ENCODE measurements at places on chromosomes 13 and 19.

DNA sequence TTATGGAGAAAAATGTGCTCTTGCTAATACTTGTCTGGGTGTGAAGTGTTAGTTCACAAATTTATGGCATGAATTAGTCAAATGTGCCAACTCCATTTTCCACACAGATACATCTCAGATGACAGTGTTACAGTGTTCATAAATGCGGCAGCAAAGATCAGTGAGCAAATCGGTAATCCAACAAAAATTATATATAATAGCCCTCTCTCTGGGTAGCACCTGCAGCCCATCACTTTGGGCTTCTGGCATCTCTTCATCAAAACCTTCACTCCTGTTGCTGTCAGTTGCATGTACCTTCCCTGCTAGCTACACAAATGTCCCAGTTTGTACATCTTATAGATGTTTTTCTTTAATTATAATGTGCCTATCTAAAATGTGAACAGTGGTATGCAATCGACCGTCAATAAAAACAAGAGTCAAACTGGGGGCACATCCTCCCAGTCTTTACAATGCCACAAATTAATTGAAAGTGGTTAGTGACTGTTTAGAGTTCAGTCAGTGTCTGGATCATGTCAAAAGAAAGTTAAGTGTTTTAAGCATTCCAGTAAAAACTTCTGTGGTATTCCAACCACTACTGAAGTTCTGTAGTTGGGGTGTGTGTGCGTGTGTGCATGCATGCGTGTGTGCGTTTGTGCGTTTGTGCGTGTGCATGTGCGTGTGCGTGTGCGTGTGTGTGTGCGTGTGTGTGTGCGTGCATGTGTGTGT, 448.9 kb downstream of the DCT start:
- DNase-seq = peak; percentile 19

DNA sequence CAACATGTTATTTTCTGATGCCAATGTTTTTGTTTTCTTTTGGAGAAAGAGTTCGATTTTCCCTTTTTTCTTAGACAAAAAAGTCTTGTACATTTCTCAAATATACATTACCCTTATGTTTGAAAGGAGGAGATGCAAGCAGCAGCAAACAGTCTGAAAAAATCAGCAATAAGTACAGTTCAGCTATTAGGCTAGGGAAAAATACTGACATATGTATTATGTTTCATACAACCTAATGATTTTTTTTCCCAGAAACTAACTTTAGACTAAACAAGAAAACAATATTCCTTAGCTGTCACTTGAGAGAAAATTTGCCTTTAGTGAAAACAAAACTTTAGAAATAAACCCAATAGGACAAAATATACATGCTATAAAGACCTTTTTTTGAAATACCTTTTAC, 1223.5 kb downstream of the SLITRK1 start:
- no peak for DNase-seq

DNA sequence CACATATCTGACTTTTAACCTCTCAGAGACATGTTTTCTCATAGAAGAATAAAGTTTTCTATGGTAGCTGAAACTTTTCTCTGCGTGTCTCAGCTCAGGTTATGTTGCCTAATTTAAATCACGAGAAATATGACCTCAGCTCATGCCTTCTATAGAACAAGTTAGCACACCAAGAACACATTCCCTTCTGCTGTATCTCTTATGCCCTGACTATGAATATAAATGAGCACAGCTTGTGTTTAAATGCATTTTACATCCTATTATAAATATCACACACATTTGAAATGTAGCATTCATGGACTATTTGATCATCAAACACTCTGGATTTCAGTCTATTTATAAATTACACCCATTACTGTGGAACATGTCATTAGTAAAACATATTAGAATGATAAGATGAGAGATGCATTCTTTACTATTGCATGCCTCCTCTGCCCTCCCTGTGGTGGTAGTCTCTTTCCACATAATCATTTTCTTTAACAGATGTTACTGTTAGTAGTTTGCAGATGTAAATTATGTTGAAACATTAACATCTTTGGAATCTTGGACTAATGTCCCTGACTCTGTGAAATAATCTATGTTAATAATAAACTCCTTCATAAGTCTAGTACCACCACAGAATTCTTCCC, 2044.9 kb upstream of the PCDH20 start:
- no peak for DNase-seq

DNA sequence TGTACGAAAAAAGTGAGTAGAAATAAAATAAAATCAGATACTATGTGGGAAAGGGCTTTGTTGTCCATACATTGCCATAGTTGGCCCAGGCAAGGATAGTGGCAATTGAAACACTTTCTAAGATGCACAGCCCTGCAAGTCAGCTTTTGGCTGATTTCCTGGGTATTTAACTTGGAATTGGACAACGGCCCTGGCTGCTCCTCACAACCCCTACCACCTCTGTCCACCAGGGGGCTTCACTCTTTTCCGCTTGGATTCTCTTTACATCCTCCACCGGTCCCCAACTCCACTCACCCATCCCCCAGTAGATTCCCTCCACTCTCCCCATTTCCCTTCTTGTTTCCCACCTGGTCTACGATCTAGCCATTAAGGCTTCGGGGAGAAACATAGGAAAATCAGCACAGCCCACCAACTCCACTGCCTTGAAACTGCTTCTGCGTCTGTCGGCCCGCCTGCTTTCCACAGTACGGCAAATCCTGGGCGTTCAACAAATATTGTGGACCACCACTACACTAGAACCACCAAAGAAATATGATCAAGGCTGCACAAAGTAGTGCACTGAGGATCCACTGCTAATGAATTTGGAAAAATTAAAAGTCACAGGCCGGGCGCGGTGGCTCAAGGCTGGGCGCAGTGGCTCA, 48.6 kb upstream of the GTF3A start:
- peak; percentile 82 for DNase-seq

- no peak for DNase-seq
Measured at GRCh38 chr13:101841698-101842097, 389.2 kb downstream of the ITGBL1 start.

- no peak for DNase-seq
Measured at GRCh38 chr19:2127758-2128157, 23.6 kb downstream of the AP3D1 start.

- DNase-seq = no peak
Measured at GRCh38 chr13:94431987-94432386, 47.5 kb downstream of the DCT start.

GRCh38 chr13:49645451-49645850, 17.1 kb downstream of the ARL11 start:
- DNase-seq = no peak

- no peak for DNase-seq
Measured at GRCh38 chr13:103297083-103297482, 230.9 kb upstream of the SLC10A2 start.

DNA sequence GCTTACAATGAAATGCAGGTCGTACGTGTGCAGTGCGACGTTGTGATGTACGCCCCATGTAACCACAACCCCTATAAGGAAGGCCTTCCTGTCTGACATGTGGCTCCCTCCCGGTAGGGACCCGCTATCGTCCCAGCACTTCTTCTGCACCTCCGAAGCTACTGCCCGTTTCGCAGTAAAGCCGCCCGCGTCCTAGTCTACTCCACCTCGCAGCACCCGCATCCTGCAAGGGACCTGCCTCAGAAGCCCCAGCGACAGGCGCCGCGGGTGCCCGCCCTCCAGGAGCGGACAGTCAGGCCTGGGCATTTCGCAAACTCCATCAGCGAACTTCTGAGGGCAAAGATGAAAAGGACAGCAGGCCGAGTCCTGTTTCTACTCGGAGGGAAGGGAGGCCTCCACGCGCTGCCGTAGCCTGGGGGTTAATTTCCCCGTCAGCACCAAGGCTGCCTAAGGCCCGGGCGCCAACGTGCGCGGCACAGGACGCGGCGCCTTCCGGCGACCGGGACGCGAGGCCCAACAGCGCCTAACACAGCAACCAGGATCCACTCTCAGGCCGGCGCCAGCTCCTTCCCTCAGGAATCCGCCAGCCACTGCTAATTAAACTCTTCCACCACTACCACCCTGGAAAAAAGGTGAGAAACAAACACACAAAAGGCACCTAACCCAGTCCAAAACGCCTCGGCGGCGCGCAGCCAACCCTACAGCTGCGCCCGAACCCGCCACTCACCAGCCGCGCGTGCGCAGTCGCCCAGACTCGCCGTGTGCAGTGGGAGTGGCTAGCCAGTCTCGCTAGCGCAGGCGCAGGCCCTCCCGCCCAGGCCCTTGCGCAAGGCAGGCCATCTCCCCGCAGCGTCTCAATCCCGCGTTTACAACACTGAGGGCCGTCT, at the start of gene EEF1AKMT1:
TSS of gene EEF1AKMT1 (minus strand) at position 768 of the 887 bp plus-strand sequence. CDS start 16,363 bp downstream, outside the sequence.
- DNase-seq = peak; percentile 93

GRCh38 chr13:57588639-57589038, 42.9 kb upstream of the PCDH17 start:
- DNase-seq = no peak

- DNase-seq = no peak
Measured at GRCh38 chr19:2333027-2333806, 4.7 kb downstream of the SPPL2B start.

DNA sequence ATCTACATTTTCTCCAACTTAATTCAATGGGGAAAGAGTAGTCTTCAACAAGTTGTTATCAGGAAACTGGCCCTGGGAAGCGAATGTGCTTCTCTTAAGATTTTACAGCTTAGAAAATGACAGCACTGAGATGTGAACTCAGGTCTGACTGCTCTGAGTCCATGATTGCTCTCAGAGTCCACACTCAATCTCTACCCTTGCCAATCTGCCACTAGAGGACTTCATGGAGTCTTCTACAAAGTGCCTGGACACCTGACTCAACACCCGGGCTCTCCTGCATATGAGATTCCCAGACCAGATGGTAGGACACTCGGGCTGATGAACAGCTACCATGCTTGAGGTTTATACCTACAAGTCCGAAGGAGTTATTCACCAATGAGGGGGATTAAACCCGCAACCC, 74.8 kb downstream of the ABCC4 start:
- DNase-seq = no peak

- DNase-seq = no peak
Measured at GRCh38 chr19:46216612-46217011, 12.9 kb upstream of the IGFL1 start.

DNA sequence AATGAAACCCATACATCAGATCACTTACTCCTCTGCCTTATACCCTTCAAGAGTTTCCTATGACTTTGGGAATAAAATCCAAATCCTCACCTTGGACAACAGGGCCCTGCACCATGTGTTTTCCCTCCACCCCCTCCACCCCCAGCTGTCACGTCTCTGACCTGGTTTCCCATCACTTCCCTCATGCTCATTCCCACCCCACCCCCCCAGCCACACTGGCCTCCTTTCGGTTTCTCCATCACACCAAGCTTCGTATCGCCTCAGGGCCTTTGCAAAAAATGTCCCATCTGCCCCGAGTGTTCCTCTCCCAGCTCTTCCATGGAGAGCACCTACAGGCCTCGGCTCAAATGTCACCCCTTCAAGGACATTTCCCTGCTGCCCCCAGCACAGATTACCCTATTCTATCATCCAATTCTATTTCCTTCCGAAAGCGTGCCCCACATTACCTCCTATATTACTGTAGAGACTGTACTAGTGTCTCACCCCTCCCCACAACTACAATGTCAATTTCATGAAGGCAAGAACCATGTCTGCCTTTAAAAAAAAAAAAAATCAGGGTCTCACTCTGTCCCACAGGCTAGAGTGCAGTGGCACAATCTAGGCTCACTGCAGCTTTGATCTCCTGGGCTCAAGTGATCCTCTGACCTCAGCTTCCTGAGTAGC, 16.8 kb upstream of the FFAR2 start:
- DNase-seq = no peak

DNA sequence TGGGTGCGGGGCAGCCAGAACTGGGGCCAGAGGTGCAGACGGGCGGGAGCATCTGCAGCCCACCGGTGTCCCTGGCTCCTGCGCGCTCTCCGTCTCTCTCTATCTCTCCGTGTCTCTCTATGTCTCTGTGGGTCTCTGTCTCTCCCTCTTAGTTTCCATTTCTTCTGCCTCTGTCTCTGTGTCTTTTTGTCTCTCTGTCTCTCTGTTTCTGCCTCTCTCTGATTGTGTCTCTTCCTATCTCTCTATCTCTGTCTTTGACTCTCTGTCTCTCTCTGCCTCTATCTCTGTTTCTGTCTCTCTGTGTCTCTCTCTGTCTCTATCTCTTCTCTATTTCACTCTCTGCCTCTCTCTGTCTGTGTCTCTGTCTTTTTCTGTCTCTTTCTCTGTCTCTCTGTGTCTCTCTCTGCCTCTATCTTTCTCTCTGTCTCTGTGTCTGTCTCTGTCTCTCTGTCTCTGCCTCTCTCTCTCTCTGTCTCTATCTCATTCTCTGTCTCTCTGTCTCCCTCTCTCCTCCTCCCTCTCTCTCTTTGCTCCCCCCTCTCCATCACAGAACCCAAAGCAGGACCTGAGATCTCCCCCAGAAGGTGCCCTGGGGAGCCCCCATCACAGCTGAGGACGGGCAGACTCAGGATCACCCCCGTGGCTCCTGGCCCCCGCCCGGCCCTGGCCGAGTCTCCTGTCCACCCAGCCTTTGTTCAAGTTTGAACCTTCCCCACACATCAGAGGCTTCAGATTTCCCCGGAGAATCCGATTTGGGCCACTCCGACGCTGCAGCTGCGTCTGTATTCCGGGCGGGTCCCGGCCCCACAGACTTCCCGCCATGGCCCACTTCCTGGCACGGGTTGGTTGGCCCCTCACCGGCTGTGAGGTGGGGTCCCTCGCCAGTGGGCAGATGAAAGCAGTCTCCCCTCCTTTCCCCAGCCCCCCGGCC, 48.6 kb upstream of the TCF3 start:
- no peak for DNase-seq

DNA sequence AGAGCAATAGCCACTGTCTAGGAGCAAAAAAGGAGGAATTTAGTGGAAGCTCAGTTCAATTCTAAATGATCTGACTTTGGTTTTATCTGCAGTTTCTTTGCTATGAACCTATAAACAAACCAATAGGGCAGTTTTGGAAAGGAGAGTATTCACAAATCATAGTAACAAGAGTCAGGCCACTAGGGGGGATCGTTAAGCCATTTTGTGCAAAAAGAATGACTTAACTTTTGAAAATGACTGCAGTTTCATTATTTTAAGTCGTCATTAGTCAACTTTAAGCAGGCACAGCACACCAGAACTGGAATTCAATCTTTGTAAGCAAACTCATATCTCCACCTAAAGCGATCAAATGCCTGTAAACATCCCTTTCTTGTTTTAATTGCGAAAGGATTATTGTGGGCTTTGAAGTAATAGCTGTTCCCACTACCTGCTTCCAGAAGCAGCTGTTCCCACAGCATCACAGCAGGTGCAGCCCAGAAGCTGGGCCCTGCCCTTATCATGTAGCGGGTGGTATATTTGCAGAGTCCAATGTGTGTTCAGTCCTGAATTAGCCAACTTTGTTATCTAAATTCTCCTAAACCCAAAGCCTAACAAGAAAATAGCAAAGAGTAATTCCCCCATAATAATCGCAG, 51.5 kb downstream of the SOX21 start:
- DNase-seq = peak; percentile 35

DNA sequence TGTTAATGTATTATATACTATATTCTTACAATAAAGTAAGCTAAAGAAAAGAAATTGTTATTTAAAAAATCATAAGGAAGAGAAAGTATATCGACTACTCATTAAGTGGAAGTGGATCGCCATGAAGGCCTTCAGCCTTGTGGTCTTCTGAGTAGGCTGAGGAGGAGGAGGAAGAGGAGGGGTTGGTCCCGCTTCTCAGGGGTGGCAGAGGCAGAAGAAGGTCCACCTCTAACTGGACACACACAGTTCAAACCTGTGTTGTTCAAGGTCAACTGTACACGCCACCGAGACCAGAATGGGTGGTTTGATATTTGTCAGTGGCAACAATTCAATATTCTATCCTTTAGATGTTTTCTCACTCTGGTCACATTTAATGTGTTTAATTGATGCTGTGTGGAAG, 67.2 kb downstream of the ALOX5AP start:
- DNase-seq = no peak

GRCh38 chr19:19096641-19097627, 33.1 kb downstream of the SLC25A42 start:
- no peak for DNase-seq
